Activated CD4-positive, CD25-positive, alpha-beta regulatory T cell (primary cell): ENCODE measurements at places on chromosomes 1 and 21.

DNA sequence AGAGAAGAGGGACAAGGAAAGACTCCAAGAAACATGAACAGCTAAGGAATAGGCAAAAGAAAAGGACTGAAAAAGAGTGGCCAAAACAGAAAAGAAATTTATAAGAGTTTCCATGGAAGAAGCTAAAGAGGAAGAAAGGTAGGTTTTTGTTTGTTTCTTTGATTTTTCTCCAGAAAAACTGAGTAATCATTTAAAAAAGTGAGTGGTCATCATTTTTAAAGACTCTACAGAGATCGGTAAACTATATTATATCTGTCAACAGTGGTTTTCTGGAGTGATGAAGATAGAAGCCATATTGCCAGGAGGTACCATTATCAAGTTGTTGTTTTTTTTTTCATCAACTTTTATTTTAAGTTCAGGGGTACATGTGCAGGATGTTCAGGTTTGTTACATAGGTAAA lies 202.4 kb downstream of the DNAH14 start:
- no peak for DNase-seq

DNA sequence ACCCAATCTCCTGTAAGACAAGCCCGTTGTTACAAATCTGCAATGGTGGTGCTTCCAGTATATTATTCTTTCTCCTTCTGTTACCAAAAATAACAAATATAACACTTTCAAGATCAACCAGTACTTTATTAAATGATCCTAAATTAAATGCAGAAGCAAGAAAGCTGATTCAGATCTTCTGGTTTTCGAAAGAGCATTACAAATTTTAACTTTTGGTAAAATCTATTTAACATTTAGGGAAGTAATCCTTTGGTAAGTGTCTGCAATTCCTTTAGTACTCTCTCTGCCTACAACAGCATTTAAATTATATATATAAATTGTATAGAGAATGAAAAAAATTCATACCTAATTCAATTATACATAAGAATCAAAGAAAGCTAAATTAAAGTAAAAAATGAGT lies 198.6 kb upstream of the HMCN1 start:
- DNase-seq: no peak

GRCh38 chr1:205137901-205138300 lies 16.1 kb upstream of the RBBP5 start:
- no peak for DNase-seq

DNA sequence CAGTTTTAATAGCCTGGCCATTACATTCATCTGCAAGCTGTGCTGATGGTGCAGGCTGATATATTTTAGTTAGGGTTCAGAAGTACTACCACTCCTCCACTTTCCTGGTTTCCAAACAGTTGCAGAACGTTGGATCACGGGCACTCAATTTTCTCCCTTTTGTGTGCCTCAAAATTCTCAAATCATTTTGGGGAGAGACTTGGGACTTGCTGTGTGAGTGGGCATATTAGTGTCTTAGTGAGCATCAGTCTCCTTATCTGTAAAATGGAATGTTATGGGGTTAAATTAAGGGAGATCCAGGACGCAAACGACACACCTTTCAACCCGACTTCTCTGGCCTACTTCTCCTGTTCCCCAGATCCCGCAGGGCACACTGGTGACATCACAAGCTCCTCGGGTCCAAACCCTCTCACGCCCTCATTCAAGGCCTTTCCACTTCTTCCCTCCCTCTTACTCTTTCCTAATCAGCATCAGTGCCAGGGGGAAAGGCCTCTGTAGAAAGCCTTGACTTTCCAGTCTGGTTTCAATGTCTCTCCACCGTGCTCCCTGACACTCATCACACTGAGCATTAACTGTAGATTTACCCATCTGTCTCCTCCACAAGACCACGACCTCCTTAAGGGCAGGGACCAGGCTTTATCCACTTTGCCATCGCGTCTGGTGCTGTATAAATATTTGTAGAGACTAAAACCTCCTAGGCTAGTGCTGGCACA lies 1.2 kb downstream of the PIGP start:
- no peak for DNase-seq

GRCh38 chr1:226939438-226940028 lies 561 bp upstream of the COQ8A start:
- DNase-seq: peak; percentile 74

GRCh38 chr1:67647036-67647798 lies 37.8 kb upstream of the GADD45A start:
- no peak for DNase-seq

DNA sequence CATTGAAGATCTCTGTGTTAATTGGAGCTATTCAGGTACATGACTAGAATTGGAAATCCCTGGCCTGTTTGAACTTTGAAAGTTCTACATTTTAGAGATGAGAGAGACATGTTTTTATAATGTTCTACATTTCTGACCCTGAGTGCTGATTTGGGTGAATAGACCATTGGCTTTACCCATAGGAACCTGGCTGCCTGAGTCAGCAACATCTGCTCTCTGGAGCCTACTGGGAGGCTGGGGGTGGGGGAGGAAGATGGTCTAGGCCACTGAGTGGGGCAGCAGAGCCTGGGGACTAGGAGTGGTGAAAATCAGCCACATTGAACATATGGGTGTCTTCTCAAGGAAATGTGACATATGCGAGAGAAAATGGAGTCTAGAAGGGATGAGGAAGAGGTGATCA lies 1.4 kb upstream of the VANGL1 start:
- DNase-seq: no peak

GRCh38 chr1:94743862-94744261 lies 76.3 kb upstream of the SLC44A3 start:
- no peak for DNase-seq
